ENCODE measurements at places on chromosomes 6 and 20.

- H3K4me3 ChIP-seq, result no peak overlapping the region
- peaks cover 66% of the 10 kb centered on the region for H3K36me3 ChIP-seq
- no peak for DNase-seq
- no peak overlapping the region for H3K27ac ChIP-seq
- H3K4me1 ChIP-seq, result peaks cover 6% of the 10 kb centered on the region
- no peaks in the 10 kb centered on the region for H3K27me3 ChIP-seq
Observed at GRCh38 chr6:130164251-130164650, 58.5 kb downstream of the SAMD3 start.

DNA sequence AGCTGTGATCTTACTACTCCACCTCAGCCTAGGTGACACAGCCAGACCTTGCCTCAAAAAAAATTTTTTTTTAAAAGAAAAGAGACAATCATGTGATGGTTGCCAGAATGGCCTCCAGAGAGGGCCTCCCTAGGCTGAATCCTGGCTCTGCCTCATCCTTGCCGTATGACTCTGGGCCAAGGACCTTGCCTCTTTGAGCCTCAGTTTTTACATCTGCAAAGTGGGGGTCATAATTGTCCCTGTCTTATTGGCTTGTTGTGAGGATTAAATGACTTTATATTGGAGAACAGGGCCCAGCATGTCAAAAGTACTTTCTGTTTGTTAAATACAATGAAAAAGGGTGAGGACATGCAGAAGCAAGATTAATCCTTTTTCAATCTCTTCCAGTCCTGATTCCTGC, 14.4 kb downstream of the SRXN1 start:
- no peak for DNase-seq
- H3K27me3 ChIP-seq, result peaks cover 5% of the 10 kb centered on the region
- H3K27ac ChIP-seq, result no peak overlapping the region
- H3K4me3 ChIP-seq, result no peak overlapping the region
- H3K4me1 ChIP-seq, result peaks cover 7% of the 10 kb centered on the region

DNA sequence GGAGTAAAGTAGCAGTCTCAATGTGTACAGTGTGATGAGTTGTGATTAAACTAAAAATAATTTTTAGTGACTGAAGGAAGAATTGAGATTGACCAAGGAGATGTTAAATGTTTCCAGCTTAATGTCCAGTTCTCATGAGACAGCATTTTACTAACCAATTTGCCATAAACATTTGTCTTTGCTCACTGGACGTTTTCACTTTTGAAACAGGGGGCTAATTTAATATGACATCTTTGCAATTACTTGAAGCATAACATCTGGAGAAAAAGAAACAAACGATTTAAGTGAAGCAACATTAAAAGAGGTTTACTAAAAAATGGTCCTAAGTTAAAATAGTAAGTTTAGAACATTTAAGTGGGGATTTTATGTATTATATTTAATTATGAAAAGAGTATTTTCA, 443.8 kb downstream of the BCKDHB start:
- H3K27ac ChIP-seq, result no peak overlapping the region
- no peaks in the 10 kb centered on the region for H3K36me3 ChIP-seq
- no peaks in the 10 kb centered on the region for H3K4me1 ChIP-seq
- H3K4me3 ChIP-seq, result no peak overlapping the region
- no peaks in the 10 kb centered on the region for H3K27me3 ChIP-seq
- DNase-seq, result no peak

DNA sequence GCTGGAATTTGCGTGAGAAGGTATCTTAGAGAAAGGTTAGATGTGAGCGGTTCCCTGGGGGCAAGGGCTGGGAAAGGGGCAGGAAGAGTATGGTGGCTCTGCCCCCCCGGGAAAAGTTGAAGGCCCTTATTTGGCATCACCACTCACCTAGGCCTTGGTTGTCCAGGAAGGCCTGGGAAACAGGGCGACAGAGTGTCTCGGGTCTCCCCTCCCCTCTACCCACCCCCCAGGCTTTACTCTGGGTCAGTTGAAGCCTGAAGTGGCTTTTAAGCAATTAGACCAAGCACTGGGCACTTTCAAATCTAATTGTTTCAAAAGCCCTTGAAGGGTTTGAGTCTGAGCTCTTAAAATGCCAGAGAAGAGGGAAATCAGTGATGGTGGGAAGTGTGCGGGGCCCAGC, 30.2 kb upstream of the FOXP4 start:
- H3K4me1 ChIP-seq, result no peaks in the 10 kb centered on the region
- no peaks in the 10 kb centered on the region for H3K27me3 ChIP-seq
- no peak for DNase-seq
- H3K4me3 ChIP-seq, result no peak overlapping the region
- no peaks in the 10 kb centered on the region for H3K36me3 ChIP-seq
- no peak overlapping the region for H3K27ac ChIP-seq

DNA sequence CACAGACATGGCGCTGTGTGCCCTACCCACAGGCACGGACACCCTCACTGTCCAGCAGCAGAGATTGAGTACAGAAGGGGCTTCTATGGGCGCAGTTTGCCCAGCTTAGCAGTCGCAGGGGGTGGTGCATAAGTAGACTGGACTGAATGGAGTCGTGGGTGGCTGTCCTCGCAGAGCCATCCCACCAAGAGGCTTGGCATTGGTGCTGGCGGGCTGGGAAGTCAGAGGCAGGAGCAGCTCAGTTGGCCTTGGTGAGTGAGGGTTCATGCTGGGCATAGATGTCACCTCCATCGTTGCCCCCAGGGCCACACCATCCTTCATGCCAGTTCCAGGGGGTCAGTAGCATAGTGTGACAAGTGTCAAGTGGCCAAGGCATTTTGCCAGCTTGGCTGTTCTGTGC, 25.2 kb downstream of the SUMO4 start:
- peaks cover 2% of the 10 kb centered on the region for H3K27me3 ChIP-seq
- no peaks in the 10 kb centered on the region for H3K36me3 ChIP-seq
- H3K4me1 ChIP-seq, result no peaks in the 10 kb centered on the region
- DNase-seq, result no peak
- H3K27ac ChIP-seq, result no peak overlapping the region
- no peak overlapping the region for H3K4me3 ChIP-seq

DNA sequence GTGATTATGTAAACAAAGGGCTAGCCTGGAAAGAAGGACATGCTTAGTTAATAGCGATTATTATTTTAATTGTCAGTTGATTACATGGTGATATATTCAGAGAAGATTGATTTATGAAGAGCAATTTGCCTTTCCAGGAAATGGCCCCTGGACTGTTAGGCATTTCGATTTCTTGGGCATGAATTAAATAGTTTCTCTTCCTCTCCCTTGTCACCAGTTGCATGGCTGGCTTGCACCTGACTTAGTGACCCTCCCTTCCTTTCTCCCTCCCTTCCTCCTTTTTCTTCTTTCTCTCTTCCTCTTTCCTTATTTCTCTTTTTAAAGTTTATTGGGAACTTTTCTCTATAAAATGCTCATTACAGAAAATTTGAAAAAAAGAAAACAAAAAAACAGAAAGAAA, 235.4 kb downstream of the CDC5L start:
- H3K27me3 ChIP-seq, result no peaks in the 10 kb centered on the region
- no peak overlapping the region for H3K4me3 ChIP-seq
- no peak for DNase-seq
- H3K36me3 ChIP-seq, result no peaks in the 10 kb centered on the region
- peaks cover 2% of the 10 kb centered on the region for H3K4me1 ChIP-seq
- no peak overlapping the region for H3K27ac ChIP-seq

- no peak overlapping the region for H3K27ac ChIP-seq
- no peaks in the 10 kb centered on the region for H3K36me3 ChIP-seq
- DNase-seq, result no peak
- no peaks in the 10 kb centered on the region for H3K27me3 ChIP-seq
- H3K4me1 ChIP-seq, result no peaks in the 10 kb centered on the region
- no peak overlapping the region for H3K4me3 ChIP-seq
Observed at GRCh38 chr20:24493181-24493580, 23.8 kb downstream of the SYNDIG1 start.

GRCh38 chr20:15889061-15889460, 684.2 kb downstream of the KIF16B start:
- no peak for DNase-seq
- no peak overlapping the region for H3K4me3 ChIP-seq
- H3K36me3 ChIP-seq, result no peaks in the 10 kb centered on the region
- H3K27ac ChIP-seq, result no peak overlapping the region
- H3K4me1 ChIP-seq, result no peaks in the 10 kb centered on the region

GRCh38 chr6:45036103-45036502, 292.0 kb upstream of the RUNX2 start:
- no peaks in the 10 kb centered on the region for H3K4me1 ChIP-seq
- no peaks in the 10 kb centered on the region for H3K36me3 ChIP-seq

DNA sequence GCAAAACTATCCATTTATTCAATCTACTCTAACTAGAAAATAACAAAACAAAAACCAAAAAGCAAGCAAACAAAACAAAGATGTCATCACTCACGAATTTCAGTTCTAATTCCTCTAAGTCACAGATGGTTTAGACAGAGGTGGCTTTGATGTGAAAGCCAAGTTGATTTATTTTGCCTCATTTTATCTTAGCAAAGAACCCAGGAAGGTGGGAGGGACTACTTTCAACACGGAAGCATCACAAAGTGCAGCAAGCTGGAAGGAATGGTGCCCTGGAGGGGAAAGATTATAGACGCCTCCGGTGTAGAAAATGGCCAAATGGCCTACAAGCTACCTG, 88.4 kb downstream of the LAMP5 start:
- H3K27ac ChIP-seq, result no peak overlapping the region
- H3K27me3 ChIP-seq, result no peaks in the 10 kb centered on the region
- no peak overlapping the region for H3K4me3 ChIP-seq
- no peaks in the 10 kb centered on the region for H3K4me1 ChIP-seq
- no peaks in the 10 kb centered on the region for H3K36me3 ChIP-seq

DNA sequence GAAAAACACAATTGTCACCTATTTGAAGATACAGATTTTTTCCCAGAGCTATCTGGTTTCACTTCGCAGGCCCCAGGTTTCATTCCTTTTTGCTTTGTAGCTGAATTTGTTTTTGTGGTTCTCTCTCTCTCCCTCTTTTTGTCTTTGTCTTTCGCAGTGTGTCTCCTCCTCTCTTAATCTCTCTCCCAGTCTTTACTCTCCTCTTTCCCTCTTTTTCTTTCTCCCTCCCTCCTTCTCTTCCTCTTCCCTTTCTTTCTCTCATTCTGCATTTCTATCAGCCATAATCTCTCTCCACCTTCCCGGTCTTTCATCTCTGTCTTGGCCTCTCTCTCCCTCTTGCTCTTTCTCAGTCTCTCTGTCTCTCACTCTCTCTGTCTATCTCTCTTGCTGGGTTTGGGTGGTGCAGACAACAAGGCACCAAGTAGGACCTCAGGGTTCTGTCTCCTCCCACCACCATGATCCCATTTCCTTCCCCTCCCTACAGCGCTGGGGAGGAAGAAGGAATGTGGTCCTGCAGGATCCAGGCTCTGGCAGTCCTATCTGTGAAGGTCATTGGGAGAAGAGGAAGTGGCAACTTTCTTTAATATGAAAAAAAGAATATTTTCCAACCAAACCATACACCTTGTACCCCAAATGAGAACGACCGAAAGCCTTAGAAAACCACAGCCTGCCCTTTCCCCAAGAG, 63.2 kb downstream of the BANF2 start:
- no peaks in the 10 kb centered on the region for H3K27me3 ChIP-seq
- H3K4me1 ChIP-seq, result no peaks in the 10 kb centered on the region
- no peak for DNase-seq
- no peaks in the 10 kb centered on the region for H3K36me3 ChIP-seq
- no peak overlapping the region for H3K4me3 ChIP-seq

DNA sequence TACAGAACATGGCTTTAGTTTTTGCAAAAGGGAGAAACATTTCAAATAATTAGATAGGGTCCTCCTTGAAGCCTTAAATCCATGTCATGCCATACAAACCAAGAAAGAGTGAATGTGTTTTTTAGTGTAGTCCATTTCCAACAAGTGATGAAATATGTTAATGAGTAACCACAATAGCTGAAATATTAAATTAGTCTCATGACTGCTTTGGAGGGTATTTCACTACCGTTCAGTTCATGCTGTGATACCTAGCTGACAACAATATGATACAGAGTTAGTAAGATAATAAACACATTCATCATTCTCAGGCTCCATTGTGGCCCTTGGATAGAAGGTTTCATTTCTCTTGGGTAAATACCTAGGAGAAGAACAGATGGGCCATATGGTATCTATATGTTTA, 5.8 kb upstream of the ID4 start:
- H3K36me3 ChIP-seq, result no peaks in the 10 kb centered on the region
- no peaks in the 10 kb centered on the region for H3K4me1 ChIP-seq
- peaks cover 19% of the 10 kb centered on the region for H3K27me3 ChIP-seq
- no peak overlapping the region for H3K27ac ChIP-seq
- DNase-seq, result no peak
- no peak overlapping the region for H3K4me3 ChIP-seq

GRCh38 chr6:160659562-160659961, 4.5 kb downstream of the LPA start:
- no peak for DNase-seq
- peaks cover 2% of the 10 kb centered on the region for H3K27me3 ChIP-seq

DNA sequence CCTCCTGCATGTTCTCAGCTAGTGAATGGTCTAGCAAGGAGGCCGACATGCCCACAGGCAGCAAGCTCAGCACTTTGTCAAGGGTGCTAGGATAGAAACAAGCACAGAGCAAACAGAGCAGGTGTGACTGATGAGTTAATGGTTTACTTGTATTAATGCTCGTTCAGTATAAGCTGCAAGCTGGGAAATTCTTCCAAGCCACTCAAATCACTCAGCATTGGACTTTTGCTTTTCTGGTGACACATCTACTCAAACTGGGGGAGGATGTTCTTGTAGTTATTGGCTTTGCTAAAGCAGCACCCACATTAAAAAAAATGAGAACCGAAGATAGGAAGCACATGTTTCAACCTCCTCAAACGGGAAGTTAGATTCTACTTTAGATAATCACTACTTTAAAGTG, 43.1 kb upstream of the NEDD9 start:
- H3K27me3 ChIP-seq, result no peaks in the 10 kb centered on the region
- H3K4me1 ChIP-seq, result peaks cover 18% of the 10 kb centered on the region
- H3K4me3 ChIP-seq, result no peak overlapping the region

- H3K27me3 ChIP-seq, result no peaks in the 10 kb centered on the region
- H3K4me3 ChIP-seq, result no peak overlapping the region
- peaks cover 7% of the 10 kb centered on the region for H3K36me3 ChIP-seq
- no peak for DNase-seq
- peaks cover 68% of the 10 kb centered on the region for H3K4me1 ChIP-seq
Observed at GRCh38 chr6:111770263-111771093, 102.8 kb downstream of the FYN start.

GRCh38 chr20:34532320-34532719, 16.1 kb downstream of the DYNLRB1 start:
- peaks cover 65% of the 10 kb centered on the region for H3K36me3 ChIP-seq
- no peak overlapping the region for H3K4me3 ChIP-seq
- H3K27ac ChIP-seq, result no peak overlapping the region
- H3K4me1 ChIP-seq, result peaks cover 21% of the 10 kb centered on the region

GRCh38 chr6:138724015-138724414, 49.6 kb upstream of the CCDC28A start:
- DNase-seq, result no peak
- H3K27me3 ChIP-seq, result no peaks in the 10 kb centered on the region
- H3K4me3 ChIP-seq, result no peak overlapping the region
- H3K36me3 ChIP-seq, result no peaks in the 10 kb centered on the region
- H3K27ac ChIP-seq, result no peak overlapping the region

All from natural killer cell (primary cell).